ENCODE measurements at places on chromosomes 7 and 10. TPM values are rescaled to one million over a fixed set of nuclear protein-coding genes. Genes with fewer than 3 reads are reported as not detected.

Gene PMS2
- total RNA-seq: 12.9 TPM

Gene UNCX
- total RNA-seq: not detected

Gene HTR5A
- total RNA-seq: not detected

Gene GSTK1
- total RNA-seq: 117 TPM

Gene OR9A4
- total RNA-seq: not detected

Gene TFAM
- total RNA-seq: 64.7 TPM

Gene FOXP2
- total RNA-seq: not detected

Gene ENTPD1
- total RNA-seq: not detected

Gene POU6F2
- total RNA-seq: not detected

Gene PLCE1
- total RNA-seq: 6.6 TPM

Gene CTBP2
- total RNA-seq: 112 TPM

Gene OPN1SW
- total RNA-seq: not detected

Gene CALN1
- total RNA-seq: not detected

Gene SPDYE16
- not detected for total RNA-seq

Gene SFTPD
- total RNA-seq: 0.26 TPM

Gene CLDN4
- 5.8 TPM for total RNA-seq

Gene LIPJ
- total RNA-seq: not detected

Gene GBX1
- not detected for total RNA-seq

Gene ZNF12
- 9.6 TPM for total RNA-seq

Gene SEMA3D
- total RNA-seq: 0.03 TPM

Gene RET
- total RNA-seq: 0.83 TPM

Gene CUZD1
- total RNA-seq: 1.4 TPM

Gene CPA2
- total RNA-seq: not detected

Gene TMEM236
- 0.05 TPM for total RNA-seq

Data from A549 treated with GW870086 at 1 μM for 4 hours (cell line).